ENCODE measurements at places on chromosomes 2 and 18.

DNA sequence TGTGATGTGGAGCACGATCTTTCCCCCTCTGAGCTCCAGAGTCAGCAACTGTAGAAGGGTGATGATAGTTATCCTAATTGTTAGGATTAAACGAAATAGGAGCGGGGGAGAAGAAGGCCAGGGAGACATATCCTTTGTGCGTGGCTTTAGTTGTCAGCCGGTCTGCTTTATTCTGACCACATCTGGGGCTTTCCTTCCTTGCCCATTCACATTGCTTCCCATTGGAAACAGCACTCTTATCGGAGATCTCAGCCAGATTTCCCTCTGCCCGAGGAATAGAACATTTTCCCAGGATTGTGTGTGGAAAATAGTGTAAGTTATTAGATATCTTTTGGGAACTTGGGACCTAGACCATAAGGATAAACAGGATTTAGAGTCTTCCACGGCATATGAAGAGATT lies 1.5 kb downstream of the RALB start:
- DNase-seq = no peak

- no peak for DNase-seq
These were observed 26.6 kb upstream of the MAP3K20 start for GRCh38 chr2:173048897-173049661.

DNA sequence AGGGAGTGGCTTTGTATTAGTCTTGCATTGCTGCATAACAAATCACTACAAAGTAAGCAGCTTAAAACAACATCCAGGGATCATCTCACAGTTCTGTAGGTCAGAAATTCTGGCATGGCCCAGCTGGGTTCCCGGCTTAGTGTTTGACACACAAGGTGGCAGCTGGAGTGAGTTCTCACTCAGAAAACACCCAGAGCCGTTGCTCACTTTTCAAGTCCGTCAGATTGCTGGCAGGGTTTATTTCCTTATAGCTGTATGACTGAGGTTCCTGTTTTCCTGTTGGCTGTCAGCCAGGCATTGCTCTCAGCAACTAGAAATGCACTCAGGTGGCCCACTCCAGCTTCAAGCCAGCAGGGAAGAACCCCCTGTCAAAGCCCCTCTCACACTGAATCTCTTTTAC lies 324.1 kb downstream of the CCDC178 start:
- no peak for DNase-seq

- DNase-seq = no peak
These were observed at the start of gene GKN1 for GRCh38 chr2:68974251-68974650. Gene GKN1, plus strand, starts transcription at chr2:68974636. Its CDS starts 42 bp downstream, at chr2:68974678.

DNA sequence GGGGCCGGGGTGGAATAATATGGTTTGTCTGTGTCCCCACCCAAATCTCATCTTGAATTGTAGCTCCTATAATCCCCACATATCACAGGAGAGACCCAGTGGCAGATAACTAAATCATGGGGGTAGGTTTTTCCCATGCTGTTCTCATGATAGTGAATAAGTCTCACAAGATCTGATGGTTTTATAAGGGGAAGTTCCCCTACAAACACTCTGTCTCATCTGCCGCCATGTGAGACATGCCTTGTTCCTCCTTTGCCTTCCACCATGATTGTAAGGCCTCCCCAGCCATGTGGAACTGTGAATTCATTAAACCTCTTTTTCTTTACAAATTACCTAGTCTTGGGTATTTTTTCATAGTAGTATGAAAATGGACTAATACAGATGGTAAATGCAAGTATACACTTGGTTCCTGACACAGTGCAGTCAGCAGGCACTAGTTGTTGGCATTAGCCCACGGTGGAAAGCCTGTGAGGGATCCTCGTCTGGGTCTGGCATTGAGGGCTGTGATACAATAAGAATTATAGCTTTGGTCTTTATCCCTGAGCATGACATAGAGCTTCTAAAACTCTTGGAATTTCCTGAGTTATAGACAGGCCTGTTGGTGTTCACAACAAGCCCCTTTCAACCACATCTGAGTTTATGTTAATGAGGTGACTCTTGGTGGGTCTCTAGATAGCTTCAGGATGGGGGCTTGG lies 135.8 kb downstream of the CABLES1 start:
- no peak for DNase-seq

GRCh38 chr2:207801259-207801658 lies 31.6 kb upstream of the FZD5 start:
- no peak for DNase-seq

GRCh38 chr2:20467789-20468548 lies 21.1 kb downstream of the RHOB start:
- DNase-seq = no peak

- DNase-seq = no peak
These were observed 66.7 kb upstream of the DNAJC10 start for GRCh38 chr2:182649316-182649715.

GRCh38 chr2:71934595-71935261 lies 212.9 kb downstream of the CYP26B1 start:
- no peak for DNase-seq

- no peak for DNase-seq
These were observed 323.5 kb upstream of the TANK start for GRCh38 chr2:160836755-160837154.

GRCh38 chr2:43133708-43134570 lies 92.5 kb downstream of the ZFP36L2 start:
- DNase-seq = peak; percentile 69

- no peak for DNase-seq
These were observed 8.4 kb upstream of the NTSR2 start for GRCh38 chr2:11678306-11678960.

DNA sequence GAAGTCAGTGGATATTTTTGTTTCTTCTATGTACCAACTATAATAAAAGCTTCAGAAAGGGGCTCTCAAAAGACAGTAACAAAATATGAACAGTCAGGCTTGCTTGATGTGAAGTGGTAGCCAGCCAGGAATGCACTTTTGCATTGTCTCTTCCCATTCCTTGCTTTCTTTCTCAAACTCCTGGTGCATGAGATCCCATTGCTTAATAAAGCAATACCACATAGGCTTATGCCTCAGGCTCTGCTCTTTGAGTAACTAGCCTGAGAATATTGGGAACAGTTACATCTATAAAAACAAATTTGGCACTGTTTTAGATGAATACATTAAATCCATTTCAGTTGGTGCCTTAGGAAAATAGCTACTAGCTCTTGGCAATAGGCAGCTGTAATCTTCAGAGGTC lies 62.6 kb upstream of the ST6GAL2 start:
- no peak for DNase-seq

DNA sequence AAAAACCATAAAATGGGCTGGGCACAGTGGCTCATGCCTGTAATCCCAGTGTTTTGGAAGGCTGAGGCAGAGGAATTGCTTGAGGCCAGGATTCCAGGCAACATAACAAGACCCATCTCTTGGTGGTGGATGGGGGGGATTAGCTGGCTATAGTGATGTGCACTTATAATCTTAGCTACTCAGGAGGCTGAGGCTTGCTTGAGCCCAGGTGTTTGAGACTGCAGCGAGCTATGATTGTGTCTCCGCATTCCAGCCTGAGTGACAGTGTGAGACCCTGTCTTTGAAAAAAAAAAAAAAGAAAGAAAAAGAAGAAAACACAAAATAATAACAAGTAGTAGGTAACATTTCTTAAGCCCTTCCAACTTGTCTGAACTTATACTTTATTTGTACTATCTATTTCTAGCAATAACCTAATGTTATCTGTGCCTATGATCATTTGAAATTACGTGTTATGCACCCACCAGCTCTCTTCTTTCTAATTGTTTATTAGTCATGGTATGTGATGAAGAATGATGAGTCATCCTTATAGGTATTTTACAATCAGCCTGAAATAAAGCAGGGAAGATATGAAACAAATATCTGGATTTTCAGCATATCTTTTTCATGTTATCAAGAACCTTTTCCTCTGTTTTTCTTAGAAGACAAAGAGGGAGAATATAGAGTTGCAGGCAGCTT lies 129.3 kb upstream of the UNC80 start:
- no peak for DNase-seq

DNA sequence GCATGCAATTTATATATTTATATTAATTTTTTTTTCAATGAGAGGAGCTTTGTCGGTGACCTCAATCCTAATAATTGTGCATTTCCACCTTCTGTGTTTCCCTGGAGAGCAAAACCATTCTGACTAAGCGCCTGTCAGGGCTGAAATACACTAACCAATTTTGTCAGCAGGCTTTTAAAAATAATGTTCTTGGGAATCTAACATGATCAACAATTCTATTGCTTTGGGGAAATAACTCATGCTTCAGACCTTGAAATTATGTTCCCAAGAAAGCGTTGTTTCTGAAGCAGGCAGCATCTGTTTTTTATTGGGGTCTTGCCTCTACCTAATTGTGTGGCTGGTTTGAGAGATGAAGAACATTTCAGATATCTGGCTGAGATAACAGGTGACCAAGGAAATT lies 129.1 kb upstream of the ALKAL2 start:
- no peak for DNase-seq

GRCh38 chr2:150978053-150978452 lies 283.6 kb downstream of the RBM43 start:
- no peak for DNase-seq

GRCh38 chr2:120678926-120679325 lies 56.7 kb upstream of the GLI2 start:
- no peak for DNase-seq

DNA sequence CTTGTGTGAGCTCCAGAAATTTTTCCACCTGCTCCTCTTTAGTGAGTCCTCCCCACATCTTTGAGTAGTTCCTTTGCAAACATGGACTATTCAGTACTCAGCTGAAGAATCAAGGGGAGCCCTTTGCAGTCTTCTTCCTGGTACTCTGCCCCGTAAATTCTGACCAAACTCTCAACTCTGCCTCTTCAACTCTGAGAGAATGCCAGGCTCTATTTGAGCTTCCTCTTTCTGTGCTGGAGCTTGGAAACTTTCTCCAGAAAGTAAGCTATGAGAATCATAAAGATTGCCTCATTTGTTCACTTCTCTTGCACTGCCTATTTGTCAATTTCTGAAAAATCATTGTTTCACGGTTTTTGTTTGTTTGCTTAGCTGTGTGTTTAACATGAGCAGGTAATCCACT lies 7.4 kb upstream of the STAT4 start:
- DNase-seq = no peak

- no peak for DNase-seq
These were observed 42.9 kb downstream of the MMADHC start for GRCh38 chr2:149544692-149545091.

DNA sequence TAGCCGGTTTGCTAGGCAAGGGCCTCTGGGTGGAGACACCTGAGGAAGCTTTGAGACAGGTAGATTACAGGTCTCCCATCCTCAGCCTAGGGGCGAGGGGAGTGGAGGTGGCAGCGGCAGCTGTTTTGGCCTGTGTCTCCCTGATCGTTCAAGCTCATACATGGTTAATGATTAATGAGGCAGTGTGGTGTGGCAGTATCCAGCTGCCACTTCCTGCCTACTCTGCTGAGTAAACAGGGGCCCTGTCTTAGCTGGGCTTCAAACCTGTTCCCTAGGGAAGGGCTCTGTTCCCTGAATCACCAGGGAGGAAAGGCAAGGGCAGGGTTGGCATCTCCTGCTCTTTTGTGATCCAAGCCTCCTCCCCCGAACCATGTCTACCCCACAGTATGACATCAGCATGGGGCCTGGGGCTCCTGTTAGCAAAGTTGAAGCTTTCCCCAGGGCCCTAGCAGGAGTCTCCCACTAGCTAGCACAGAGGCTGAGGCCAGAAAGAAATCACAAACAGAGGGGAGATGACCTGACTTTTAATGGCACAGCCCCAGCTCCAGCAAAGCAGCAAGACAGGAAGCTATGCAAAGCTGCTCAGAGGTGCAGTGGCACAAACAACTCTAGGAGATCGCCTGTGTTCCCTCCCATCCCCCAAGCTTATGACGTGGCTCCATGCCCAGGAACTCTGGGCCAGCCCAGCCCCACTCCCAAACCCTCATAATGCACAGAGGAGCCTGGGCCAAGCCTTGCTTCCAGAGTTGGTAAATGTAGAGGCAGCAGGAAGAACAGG lies 3.7 kb upstream of the TUBA4B start:
- DNase-seq = no peak

DNA sequence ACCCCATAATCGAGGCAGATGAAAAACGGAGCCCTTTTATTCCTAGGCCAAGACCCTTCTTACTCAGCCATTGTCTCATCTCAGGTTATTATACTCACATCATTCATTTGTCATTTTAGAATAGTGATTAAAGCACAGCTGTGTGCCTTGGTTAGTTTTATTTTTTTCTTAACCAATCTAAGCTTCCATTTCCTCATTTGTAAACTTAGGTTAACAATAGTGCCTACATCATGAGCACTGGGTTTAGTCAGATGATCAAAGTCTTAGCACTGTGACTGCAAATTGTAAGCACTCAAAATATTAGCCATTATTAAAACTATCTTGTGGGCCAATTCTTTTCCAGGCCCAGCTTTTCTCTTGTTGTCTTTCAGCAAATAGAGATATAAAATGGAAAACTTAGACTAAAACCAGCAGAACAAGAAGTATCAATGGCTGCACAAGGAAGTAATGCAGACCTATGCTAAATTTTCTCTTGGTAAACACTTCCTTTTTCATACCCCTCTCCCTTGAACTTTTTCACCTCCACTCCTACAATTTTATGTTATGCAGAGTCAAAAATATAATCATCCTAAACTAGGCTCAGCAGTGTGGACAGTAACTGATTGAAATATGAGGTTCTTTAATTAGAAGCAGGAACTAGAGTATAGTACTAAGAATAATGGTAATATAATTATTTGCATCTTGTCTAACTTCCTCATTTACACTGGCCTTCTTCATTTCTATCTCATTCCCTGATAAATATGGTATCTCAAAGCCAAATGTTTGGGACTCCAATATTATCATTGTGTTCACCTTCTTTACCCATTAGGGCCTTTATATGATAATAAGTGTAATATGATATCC lies 21.5 kb upstream of the GALNT3 start:
- DNase-seq = no peak

DNA sequence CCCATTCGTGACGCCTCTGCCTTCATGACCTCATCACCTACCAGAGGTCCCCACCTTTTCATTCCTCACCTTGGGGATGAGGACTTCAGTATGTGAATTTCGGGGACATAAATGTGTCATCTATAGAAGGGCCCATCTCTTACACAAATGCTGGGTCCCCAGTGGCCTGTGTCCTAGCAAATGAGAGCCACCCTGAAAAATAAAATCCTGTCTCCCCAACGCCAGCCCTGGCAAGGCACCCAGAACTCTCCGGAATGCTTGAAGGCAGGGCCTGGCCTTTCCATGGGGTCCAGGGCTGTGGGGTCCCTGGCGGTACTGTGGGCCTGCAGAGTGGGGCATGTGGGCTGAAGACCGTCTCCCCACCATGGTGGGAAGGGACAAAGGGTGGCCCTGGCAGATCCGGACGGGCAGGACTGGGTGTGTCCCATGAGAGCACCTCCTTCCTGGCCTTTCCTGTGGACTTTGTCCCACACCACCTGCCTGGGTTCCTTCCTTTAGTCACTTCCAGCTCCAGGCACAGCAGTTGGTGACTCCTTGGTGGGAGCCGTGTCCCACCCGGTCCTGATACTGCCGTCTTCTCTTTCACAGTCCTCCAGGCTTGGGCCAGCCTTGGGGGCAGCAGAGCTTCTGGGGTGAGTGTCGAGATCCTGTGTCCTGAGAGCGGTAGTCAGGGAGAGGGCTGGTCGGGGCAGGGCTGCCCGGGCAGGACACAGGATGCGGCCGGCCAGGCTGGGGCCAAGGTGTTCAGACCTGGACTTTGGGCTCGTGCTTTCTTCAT lies 18.6 kb downstream of the CAPN10 start:
- no peak for DNase-seq

- DNase-seq = no peak
These were observed 6.7 kb downstream of the MIB1 start for GRCh38 chr18:21747268-21747667.
